Right lung (tissue), 10 donors: ENCODE measurements at places on chromosomes 4 and X. TPM values are rescaled to one million over a fixed set of nuclear protein-coding genes. Genes with fewer than 3 reads are reported as not detected.
A peak's percentile ranks its signal among the peaks of the same experiment; 100 is the strongest.

RPS6KA3 gene
- 26.4 TPM for polyA plus RNA-seq

SH3D19 gene
- polyA plus RNA-seq: 54.0 TPM

MAGEC3 gene
- polyA plus RNA-seq: 0.17 TPM

CD38 gene
- 1.3 TPM for polyA plus RNA-seq

SPANXA1 gene
- not detected for polyA plus RNA-seq

FANCB gene
- polyA plus RNA-seq: 4.2 TPM

CFI gene
- polyA plus RNA-seq: 107 TPM

RPS6KA6 gene
- polyA plus RNA-seq: 10.5 TPM

CT47A1 gene
- not detected for polyA plus RNA-seq

GRCh38 chr4:176548571-176548970, 228.8 kb downstream of the SPCS3 start:
- DNase-seq: no peak

GRCh38 chrX:108558217-108558616, 118.6 kb downstream of the COL4A5 start:
- DNase-seq: no peak

DNA sequence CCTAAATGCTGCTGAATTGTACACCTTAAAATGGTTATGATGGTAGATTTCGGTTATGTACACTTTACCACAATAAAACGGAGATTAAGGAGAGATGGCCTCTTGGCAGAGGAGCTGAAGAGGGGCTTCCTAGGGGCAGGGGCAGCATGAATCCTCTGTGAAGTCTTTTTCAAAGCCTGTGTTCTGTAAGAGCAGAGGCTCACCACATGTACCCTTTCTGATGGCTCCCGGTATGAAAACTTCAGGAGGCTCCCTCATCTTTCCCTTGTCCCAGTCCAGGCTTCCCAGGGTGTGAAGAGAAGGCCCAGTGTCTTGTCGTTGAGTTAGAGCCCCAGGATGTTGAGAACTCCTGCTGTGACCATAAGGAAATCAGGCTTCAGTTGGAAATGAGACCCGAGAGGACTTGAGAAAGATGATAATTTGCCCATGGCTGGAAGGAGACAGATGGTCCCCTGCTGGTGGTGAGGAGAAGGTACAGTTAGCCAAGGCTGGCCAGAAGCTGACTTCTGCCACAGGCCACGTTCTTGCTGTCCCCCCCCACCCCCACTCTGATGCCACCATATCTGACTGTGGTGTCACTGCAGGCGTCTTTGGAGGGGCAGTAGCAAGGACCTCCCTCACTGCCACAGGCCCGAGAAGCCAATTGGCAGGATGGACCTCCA, 31.8 kb upstream of the MTM1 start:
- no peak for DNase-seq

DNA sequence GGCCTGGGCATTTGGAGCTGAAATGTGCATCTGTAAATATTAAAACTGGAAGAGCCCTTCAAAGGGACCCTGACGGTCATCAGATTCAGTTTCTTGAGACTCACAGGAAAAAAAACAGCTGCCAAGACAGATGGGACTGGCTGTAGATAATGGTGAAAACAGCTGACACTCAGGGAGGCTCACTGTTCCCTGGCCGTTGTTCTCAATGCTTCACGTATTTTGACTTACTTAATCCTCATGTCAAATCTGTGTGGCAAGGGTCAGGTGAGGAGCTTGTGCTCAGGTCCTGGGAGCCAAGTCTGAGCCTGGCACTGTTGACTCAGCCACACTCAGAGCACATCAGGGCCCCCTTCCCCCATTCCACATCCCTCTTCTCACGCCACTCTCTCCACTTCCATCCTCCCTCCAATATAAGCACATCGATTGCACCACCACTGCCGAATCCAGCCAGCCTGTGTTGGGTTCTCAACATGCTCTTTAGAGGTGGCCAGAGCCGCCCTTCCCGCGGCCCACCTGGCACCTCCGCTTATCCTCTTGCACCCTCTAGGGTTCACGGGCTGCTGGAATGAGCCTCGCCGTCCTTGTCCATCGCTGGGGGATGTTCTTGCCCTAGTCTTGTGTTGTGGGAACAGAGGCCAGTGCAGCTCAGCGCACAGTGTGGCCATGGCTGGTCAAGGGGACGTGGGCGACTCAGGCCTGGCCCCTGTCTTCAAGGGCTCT, 40.1 kb downstream of the EVC start:
- no peak for DNase-seq

DNA sequence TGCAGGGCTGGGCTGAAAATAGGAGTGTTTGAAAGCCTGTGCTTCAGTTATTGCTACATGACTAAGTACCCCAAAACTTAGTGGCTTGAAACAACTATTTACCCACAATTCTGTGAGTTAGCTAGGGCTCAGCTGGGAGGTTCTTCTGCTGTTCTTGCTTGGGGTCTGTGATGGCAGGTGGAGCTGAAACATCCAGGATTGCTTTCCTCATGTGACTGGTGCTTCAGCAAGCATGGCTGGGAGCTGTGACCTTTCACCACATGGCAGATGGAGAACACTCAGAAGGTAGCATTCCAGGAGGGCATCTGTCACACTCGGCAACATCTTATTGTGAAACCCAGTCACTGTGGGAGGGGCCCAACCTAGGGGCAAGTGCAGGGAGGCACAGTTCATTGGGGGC, 57.0 kb upstream of the TBC1D14 start:
- no peak for DNase-seq

- DNase-seq: no peak
Observed at GRCh38 chrX:104168127-104168526, 1.9 kb downstream of the FAM199X start.

DNA sequence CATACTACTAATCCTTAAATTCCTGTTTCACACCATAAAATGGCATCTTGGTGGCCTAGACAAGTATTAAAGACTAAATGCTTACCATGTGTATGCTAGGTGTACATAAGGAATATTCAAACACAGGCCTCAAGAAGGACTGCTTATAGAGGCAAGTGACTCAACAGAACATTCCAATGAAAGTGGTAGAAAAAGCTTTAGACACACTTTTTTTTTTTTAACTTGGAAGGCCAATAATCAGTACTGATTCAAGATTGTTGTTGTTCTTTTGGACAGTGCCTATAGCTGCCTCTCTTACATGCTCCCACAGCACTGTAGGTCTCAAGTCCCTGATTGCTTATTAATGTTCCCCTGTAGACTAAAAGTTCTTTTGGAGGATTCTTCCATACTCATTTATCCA, 77.6 kb downstream of the FBXL5 start:
- DNase-seq: no peak

GRCh38 chr4:87543835-87544461, 14.8 kb upstream of the SPARCL1 start:
- DNase-seq: no peak

- DNase-seq: no peak
Observed at GRCh38 chr4:19575924-19576323, 675.8 kb upstream of the SLIT2 start.

DNA sequence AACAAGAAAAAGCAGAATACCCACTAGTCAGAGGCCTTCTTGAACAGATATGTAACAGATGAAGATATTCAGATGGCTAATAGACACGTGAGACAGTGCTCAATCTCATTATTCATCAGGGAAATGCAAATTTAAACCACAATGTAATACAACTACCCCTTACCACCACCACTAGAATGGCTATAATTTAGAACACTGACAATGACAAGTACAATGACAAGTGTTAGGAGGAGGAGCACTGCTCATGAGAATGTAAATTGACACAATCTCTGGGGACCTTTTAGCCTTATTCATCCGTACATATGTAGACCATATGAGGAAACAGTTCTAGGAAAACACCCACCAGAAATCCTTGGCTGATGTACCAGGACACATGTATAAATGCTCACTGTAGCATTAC, 13.1 kb downstream of the ZNF81 start:
- DNase-seq: no peak

DNA sequence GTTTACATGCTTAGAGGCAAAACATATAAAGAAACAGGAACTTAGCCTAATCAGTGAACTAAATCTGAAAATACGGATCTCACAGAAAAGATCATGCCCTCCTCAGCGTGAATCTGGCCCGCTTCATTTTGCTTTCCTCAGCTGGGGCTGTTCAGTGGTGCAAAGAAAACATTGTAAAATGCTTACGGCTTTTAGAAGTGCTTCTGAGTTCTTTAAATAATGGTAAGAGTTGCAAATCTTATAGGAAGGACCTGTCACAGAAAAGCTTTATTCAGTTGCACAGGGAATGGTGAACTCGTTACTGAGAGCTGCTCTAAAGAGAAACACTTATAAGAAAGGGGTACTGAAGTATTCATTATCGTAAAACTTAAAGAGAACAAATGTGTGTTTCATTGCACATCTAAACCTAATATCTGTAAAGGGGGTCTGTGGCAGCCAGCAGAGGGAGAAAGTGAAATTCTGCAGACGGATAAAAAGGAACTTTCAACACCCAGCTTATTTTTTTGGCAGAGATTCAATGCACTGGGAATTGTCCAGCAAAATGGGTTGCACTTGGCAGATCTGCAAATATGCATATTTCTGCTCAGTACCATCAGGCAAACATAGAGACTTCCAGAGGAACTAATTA, 139.2 kb upstream of the ANK2 start:
- DNase-seq: peak; percentile 53

- DNase-seq: no peak
Observed at GRCh38 chr4:37666625-37667071, 19.5 kb downstream of the RELL1 start.

- DNase-seq: no peak
Observed at GRCh38 chr4:119585771-119586170, 42.8 kb downstream of the PDE5A start.

- no peak for DNase-seq
Observed at GRCh38 chr4:576245-576821, at the start of gene TMEM271. Gene TMEM271, minus strand, starts transcription at chr4:576295. Its CDS starts 233 bp downstream, at chr4:576062.

DNA sequence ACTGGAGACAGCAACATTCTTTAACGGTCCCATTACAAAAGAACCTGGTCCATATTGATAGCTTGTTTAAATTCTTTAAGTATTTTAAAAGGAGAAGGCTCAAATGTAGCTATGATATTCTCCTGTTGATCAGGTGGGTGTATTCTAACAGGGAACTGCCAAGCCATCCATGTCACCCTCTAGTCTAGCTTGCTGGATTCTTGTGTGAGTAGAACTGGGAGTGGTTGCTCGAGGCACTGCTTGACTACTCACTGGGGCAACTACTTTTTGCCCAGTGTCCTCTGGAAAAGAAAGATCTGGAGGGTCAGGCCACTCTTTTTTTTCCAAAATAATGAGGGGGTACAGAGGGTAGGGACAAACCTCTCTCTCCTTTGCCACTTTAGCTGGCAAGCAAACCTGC, 155.1 kb downstream of the ZNF518B start:
- no peak for DNase-seq

GRCh38 chr4:85486425-85487086, 11.6 kb downstream of the ARHGAP24 start:
- DNase-seq: no peak

DNA sequence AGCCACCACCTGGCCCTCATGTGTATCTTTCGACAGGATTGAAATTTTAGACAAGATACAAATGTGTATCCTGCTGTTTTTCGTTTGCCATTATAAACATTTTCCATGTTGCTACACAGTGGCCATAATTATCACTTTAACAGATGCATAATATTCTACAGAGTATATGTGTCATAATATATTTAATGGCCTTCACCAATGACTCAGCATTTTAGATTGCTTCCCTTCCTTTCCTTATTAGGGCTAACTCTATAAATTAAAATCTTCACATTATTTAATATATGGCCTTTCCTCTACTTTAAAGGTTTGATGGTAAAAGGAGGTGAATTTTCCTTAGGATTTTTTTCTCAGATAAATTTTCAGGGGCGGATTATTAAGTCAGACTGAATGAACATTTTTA, 97.4 kb downstream of the HS6ST2 start:
- DNase-seq: no peak

- DNase-seq: no peak
Observed at GRCh38 chrX:130719413-130719812, 183.6 kb downstream of the ENOX2 start.

DNA sequence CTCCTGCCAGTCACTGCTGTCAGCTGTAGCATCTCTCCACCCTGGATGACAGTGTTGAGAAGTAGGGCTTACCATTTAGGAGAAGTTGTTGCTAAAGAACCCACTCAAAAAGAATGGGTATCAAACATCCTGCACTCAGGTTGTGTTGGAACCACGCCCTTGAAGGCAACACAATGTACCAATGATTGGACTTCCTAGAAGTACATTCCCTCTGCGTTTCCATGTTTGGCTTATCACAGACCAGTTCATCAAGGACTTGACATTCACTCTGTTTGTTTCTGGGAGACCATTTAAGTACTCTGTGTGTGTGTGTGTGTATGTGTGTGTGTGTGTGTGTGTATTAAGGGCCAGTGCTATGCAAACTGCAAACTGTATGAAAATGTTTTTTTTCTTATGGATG, 200.6 kb upstream of the GATB start:
- DNase-seq: no peak

DNA sequence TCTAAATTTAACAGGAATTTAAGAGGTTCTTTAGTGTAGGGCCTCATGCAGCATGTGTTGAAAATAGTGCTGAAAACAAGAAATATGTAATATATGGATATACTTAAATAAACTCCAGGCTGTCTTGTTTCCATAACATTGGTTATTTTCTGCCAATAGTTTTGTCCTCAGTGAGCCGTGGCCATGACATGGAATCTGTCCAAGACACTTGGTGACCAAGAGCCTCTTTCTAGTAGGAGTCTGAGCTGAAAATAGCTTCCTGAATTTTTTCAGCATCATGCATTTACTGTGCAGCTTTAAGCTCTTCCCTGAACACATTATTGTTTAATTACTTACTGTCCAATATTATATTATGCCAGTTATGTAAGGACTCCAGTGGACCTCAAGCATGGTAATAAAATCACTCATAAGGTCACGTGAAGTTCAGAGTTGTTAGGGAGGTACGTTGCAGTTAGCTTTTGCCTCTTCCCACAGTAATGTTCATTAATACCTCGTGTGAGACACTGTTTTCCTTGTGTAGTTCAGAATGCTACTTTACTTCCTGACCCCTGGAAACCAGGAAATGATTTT, 488.2 kb downstream of the GRID2 start:
- no peak for DNase-seq

GRCh38 chr4:80142394-80143306, 54.7 kb upstream of the PRDM8 start:
- no peak for DNase-seq

DNA sequence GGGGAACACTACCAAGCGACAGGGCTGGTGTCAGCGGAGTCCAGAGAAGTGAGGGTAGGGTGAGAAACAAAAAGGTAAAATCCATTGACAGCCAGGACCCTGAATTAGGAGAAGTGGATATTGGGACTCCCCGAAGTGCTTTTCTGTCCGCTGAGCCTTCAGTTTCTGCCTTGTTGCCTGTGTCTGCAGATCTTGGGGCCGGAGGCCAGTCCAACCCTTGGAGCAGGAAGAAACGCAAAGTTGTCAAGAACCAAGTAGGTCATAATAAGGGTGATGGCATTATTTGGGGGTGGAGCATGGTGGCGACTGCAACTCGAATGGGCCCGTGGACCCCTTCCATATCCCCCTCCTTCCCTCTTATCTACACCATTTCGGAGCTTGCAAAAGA, 1.0 kb downstream of the ARMCX1 start:
- DNase-seq: no peak

GRCh38 chr4:110248100-110248499, 49.7 kb upstream of the ELOVL6 start:
- DNase-seq: no peak

GRCh38 chr4:7155590-7156071, 36.7 kb upstream of the SORCS2 start:
- DNase-seq: no peak

GRCh38 chr4:128527351-128527750, 239.7 kb upstream of the PGRMC2 start:
- DNase-seq: no peak

- no peak for DNase-seq
Observed at GRCh38 chrX:38275615-38276014, 51.7 kb downstream of the RPGR start.
